ENCODE measurements at places on chromosomes 6 and 20.

- no peak for DNase-seq
Measured at GRCh38 chr6:135922174-135922573, 70.7 kb downstream of the PDE7B start.

- no peak for DNase-seq
Measured at GRCh38 chr6:119612911-119613381, 263.4 kb upstream of the MAN1A1 start.

DNA sequence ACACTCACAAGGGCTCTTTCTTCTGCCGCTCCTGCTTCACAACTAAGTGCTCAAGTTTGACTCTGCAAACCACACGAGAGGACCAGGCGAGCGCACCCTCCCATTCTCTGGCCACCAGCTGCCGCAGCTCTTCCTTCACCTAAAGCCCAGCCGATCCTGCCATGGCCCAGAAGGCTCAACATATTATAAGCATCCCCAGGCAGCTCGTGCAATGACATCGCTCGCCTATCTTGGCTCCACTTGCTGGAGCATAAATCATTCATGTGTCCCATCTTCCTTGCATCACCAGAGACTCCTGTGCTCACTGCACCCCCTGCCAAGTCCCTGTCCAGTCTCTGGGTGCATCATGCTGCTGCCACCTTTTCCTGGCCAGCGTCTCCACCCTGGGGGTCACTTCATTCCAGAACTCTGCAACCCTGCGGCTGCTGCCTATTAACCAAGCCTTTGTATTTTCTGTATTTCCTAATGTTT lies 59.0 kb downstream of the PSMG4 start:
- DNase-seq: no peak

DNA sequence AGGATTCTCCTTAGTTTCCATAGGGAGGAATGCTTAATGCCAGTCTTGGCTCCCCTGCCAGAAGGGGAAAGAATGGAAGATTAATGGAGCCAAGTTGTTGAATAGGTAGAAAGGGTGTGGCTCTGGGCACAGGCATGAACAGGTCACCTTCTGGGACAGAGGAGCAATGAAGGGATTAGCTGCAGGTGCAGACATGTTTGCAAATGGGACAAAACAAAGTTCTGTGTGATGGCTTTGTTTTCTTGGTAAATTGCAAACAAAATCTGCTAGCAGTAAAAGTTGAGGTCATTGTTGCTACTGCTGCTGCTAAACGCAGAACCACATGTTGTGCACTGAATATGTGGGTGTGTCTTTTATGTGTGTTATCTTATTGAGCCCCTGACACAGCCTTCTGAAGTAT lies 93.3 kb downstream of the PERP start:
- DNase-seq: no peak

DNA sequence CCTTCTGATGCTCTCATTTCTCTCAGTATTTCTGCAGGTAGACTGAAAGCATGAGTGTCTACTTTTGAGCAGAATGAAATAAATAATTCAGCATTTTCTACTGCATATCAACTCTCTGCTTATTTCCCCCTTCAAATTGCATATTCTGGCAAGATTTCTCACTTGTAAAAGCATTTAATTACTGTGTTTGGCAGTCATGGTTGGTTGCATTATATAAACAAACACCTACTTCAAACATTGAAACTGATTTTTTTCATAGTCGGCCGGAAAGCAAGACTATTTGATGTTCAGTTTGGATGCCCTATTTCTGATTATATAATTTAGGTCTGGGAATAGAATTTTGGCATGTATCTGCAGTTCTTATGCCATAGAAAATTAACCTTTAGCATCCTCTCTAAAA lies 73.1 kb downstream of the PLEKHG1 start:
- no peak for DNase-seq

- DNase-seq: no peak
Measured at GRCh38 chr6:108174371-108175175, 8.8 kb downstream of the NR2E1 start.

DNA sequence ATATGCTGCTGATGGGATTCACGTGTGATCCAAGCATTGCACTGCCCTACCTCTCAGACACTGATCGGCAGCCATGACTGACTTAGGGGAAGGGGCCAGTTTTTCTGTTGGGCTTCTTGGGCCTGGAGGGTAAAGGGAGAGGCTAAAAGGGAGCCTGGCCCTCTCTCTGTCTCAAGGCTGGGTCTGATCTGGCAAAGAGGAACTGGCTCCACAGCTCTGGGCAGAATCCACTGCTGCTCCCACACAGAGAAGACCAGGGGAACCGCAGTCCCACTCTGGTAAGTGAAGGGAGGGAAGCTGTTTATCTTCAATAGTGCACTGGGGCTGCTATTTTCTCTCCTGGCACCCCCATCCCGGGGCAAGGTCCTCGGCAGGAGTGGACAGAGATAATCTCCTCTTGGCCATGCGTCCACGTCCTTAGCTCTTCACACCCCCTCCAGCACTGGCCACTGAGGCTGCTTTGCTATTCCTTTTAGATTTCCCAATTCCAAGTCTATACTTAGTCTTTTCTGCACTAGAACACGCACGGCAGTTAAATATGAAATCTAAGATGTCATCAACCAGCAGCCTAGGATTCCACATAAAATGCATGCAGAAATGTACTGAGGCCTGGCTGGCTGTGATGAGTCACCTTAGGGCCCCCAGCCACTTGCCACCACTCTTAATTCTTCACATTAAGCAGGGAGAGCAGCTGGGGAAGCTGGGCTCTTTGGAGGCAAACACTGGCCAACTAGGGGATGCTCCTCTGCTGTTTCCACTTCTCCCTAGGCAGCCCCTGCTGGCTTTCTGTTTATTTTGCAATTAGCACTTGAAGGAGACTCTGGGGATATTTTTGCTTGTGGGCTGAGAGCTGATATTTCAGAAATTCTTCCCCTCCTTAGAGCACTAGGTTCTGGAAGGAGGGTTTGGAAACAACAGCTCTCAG lies 87.8 kb upstream of the ARMC2 start:
- no peak for DNase-seq

DNA sequence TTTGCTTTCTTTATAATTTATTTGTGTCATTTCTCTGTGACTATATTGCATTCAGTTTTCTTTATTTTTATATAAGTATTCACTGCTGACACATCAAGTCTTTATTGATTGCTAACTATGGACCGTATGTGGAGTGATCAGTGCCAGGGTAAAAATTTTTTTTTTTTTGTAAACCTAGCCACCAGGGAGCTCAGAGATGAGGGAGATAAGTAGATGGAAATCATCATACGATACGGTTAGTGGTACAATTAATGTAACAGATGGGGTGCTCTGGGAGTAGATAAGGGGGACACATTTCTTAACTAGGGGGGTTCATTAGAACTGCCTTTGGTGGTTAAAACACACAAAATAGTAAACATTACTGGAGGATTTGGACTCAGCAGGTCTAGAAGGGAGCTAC lies 68.3 kb downstream of the AFDN start:
- no peak for DNase-seq

- DNase-seq: no peak
Measured at GRCh38 chr6:121934451-121934850, 465.0 kb upstream of the HSF2 start.

DNA sequence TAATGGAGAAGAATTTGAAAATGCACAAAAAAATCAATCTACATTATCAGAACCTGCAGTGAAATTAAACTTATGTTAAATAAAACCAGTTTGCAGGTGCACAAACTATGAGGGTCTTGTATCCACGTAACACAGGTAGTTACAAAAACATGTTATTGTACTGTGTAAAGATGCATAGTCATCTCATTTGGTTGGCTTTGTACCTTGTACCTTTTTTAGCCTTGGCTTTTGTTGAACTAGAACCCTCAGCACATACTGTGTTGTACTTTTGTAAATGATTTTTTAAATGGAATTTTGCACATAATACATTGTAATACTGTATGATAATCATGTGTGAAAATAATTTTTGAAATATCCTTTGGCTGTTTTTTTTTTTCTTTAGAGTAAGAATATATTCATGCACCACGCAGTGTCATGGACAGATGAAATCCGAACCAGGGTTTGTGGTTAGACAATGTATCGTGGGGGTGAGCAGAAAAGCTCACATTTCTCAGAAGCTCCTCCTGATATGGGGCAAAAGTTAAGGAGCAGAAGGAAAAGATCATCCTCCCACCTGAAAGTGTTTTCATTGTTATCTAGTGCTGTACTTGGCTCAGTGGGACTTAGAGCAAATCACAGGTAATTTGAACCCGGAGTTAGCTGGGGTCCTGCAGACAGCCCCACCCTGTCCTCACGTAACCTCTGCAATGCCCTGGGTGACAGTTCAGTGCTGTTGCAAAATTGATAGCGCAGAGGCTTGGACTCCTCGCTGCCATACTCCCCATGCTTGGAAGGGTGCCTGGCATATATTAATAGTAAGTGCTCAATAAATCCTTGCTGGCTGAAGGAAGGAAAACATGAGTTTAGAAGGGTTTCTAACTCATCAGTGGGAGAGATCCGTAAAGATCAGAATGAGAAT lies 14.8 kb upstream of the NAA20 start:
- no peak for DNase-seq

- DNase-seq: no peak
Measured at GRCh38 chr6:21870076-21870730, 276.7 kb downstream of the SOX4 start.
